ENCODE measurements at places on chromosomes 7 and 10.

DNA sequence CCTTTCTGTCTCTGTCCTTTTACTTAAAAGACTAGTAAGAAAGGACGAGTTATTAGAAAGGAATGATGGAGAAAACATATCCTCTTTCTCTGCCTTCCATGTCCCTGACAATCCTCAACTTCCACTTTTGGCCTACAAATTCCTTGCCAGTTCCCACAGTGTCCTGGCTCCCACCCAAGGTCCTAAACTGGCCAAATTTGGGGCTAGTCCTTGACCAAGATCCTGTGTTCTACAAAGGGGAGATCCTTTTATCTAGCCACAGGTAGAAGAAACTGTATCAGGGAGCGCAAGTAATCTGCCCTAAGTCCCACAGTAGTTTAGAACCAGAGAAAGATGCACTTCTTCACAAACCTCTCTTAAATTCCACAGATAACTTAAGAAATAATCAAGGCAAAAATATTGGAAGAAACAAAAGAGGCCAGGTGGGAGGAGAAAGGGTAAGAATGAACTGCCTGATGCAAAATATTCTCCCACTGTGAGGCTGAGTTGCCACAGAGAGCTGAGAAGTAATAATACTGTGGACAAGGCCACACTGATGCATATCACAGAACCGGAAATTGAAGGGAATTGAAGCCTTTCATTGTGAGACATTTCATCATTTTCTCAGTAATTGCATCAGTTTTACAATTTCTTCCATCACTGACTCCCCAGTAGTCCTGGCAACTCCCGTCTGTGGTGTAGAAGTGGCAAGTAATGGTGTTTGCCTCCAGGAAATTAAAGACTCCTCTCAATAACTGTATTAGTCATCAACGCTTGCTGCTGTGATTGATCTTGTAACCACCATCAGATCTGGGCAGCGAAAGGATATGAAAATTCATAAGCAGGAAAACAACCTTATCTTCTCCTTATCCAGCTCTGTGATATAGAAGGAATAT lies 47.2 kb downstream of the DNAJC12 start:
- DNase-seq: peak; percentile 53

DNA sequence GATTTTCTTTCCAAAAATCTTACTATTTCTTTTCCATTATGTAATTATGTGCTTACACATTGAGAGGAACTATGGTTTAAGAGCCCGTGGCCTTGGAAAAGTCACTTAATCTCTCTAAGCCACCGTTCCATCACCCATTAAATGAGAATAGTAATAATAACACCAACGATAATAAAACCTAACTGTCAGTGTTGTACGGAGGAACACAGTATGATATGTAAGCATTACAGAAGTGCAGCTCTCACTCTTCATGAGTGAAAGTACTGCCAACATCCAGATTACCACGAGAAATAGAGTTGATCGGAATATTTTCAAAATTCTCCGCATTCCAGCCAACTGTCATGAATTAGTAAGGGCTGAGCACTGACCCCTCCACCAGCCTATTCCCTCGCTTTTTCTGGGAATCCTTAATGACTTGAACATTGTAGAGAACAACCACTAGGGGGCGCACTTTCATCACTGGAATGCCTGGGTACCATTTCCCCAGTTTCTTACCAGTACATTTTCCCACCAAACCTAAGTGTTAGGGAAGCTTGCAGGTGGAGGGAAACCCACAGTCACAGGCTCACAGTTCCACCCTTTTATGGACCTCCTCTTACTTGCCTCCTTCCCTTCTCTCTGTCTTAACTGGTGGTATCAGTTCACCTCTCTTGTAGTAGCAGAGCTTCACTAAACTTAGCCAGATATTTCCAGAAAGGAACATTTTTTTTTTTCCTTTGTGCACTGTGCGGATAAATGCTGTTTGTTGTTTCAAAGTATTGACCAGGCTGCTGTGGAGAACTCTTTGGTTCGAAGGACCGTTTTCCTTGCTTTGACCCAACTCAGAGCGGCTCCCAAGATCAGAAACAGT lies 27.8 kb downstream of the NKX2-3 start:
- DNase-seq: no peak

GRCh38 chr10:133336577-133337369 lies at the start of gene CALY:
TSS of gene CALY (minus strand) at chr10:133336896. CDS start at chr10:133328989, 7,907 bp downstream.
- DNase-seq: peak; percentile 37

DNA sequence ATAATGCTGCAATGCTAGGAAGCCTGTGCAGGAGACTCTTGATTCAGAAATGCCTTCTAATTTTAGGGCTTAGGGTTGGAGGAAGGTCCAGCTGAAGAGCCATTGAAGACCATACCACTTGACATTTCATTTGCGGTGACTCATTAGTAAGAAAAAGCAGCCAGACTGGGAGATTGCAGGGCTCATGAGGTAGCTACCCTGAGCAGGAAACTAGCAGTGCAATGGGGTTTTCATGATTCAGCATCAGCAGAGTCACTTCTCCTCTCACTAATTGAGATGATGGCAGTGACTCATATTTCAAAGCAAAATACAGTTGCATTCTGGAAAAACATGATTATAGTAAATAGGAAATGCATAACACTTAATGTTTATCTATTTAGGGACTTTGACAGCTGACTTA lies 434.1 kb downstream of the DNAJB9 start:
- no peak for DNase-seq

DNA sequence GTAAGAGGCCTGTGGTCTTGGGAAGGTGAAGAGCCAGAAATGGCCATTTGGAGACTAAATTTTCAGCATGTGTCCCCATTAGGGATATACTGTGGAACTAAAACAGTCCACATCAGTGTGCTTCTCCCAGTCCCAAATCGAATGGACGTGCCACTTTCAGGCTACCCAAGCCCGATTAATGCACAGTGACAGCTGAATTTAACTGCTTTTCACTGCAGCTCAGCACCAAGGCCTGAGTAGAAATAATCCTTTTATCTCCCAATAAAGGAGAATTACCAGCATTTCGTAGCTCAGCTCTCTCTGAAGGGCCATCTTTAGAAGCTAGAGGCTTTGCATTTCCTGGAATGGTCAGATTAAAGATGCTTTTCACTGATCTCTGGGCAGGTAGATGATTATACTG lies 183.3 kb downstream of the NPSR1 start:
- no peak for DNase-seq

DNA sequence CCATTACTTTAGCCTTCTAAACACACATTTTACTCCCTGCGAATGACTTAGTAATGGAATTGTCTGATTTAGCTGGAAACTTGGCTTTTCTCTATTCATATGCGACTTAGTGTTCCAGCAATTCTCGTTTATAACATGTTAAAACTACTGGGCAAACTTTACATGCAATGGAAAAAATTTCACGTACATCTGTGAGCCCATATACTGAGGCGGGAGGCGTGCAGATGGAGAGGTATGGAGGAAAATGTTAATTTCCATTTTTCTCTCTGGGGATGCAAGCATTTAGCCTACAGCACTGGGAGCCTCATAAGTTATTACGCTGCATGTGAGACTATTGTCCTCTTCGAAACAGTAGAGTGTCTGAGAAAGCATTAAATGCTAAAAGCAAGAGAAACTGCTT lies 591.5 kb upstream of the ANKRD30A start:
- no peak for DNase-seq

- no peak for DNase-seq
Measured at GRCh38 chr10:54402576-54402975, 398.5 kb downstream of the PCDH15 start.

GRCh38 chr10:73641328-73642060 lies at the start of gene MYOZ1:
TSS of gene MYOZ1 (minus strand) at chr10:73641474. CDS start at chr10:73640017, 1,457 bp downstream.
- DNase-seq: no peak

GRCh38 chr10:131929122-131929845 lies 28.5 kb downstream of the PPP2R2D start:
- DNase-seq: no peak

DNA sequence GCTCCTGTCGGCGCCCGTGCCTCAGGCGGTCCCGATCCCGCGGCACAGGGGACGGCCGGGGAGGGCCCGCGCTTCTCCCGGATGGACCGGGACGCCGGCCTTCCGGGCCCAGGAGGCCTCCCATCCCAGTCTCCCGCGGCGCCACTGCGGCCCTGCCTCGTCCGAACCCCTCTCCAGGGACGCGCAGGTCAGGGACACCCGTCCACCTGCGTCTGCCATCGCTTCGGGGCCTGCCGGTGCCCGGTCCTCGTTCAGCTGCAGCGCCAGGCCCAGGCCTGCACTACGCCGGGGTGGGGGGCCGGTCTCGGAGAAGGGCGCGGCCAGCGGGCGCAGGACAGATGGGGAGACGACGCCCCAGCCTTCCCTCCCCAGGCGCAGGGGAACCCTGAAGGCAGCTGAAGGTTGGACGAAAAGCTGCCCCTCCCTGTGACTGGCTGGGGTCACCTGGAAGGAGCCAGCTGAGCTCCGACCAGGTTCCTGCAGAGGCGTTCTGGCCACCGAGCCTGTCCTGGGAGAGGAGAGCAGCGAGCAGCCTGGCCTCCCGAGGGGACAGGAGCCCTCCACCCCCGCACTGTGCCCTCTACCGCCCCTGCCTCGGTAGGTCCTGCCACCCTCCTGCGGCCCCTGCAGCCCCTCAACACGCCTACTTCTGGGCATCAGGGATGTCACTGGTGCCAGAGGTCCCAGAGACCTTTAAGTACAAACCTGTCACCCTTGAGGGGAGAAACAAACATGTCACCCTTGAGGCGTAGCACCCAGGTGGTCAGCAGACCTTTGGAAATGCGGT lies 84.3 kb downstream of the LANCL2 start:
- DNase-seq: no peak

- no peak for DNase-seq
Measured at GRCh38 chr7:876972-877311, 588 bp downstream of the GET4 start.

DNA sequence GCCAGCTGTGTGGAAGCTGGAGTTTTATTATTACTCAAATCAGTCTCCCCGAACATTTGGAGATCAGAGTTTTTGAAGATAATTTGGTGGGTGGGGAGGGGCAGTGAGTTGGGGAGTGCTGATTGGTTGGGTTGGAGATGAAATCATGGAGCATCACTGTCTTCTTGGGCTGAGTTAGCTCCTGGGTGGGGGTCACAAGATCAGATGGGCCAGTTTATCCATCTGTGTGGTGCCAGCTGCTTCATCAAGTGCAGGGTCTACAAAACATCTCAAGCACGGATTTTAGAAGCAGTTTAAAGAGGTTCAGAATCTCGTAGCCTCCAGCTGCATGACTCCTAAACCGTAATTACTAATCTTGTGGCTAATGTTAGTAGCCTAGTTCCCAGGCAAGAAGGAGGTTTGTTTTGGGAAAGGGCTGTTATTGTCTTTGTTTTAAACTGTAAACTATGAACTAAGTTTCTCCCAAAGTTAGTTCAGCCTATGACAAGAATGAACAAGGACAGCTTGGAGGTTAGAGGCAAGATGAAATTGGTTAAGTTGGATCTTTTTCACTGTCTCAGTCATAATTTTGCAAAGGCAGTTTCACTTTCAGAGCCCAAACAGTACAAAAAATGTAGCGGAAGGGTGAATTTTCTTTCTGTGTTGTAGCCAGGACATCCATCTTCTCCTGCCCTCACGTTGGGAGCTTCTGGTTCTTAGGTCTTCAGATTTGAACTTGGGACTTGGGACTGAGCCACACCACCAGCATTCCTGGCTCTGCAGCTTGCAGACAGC lies 43.1 kb downstream of the KLF6 start:
- DNase-seq: no peak

DNA sequence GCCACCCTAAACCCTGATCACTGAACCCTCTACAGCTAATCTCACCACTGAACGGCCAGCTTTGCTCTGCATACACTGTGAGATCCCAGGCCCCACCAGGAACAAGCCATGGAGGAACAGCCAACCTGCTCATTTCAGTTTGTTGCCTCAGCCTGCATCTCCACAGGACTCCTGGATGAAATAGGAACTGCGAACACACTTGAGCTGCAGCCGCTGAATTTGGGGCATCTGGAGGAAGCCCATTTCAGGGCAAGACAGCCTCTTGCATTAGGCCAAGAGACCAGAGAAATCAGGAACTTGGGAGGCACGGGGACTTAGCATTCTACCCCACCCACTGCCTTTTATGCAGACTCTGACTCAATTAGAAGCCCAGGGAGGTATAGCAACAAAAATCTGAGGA lies 14.5 kb upstream of the EGR2 start:
- DNase-seq: no peak

DNA sequence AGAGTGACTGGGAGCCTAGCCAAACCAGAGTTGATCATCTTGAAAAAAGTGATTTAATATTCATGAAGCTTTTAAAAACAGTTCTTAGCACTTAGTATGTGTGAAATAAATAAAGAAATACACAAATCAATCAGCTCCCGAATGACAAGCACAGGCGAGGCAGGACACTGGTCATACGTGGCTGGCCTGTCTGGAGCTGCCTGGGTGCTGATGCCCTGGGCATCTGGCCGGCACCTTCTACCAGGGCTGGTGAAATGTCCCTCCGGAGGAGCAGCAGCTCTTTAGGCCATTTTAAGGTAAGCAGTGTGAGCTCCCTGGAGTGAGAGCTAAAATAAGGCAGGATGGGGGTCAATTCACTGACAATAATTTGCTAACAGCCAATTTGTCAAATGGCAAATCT lies 23.7 kb downstream of the IL15RA start:
- DNase-seq: no peak

DNA sequence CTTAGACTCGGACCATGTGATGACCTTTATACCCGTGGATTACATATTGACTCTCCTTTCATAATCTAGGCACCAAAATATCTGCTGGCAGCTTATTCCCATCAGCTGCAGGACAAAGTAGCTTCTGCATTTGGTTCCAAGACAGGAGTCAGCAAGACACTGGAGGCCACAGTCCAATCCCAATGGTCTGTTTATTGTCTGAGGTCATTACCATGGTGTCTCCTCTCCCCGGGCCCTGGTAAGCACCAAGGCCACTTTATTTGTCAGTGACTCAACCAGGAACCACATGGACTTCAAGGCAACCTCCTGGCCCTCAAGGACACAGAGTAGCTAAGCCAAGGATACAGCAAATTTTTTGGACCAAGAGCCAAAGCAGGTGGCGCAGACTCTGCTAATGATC lies 36.1 kb downstream of the KCNMA1 start:
- DNase-seq: no peak

GRCh38 chr7:1548438-1548831 lies 7.6 kb downstream of the TMEM184A start:
- peak; percentile 28 for DNase-seq

DNA sequence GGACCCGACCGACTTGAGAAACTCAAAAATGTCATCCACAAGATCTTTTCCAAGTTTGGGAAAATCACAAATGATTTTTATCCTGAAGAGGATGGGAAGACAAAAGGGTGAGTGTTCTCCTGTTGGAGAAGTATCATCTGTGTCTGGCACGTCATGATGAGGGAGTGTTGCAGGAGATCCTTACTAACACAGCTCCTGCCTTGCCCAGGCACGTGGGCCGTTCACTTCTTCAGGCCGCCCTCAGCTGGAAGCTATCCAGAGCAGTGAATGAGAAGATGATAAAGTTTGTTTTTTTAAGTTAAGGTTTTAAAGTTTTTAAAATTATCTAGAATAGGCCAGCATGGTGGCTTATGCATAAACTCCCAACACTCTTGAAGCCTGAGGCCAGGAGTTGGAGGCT lies 6.2 kb downstream of the EIF3B start:
- DNase-seq: no peak

DNA sequence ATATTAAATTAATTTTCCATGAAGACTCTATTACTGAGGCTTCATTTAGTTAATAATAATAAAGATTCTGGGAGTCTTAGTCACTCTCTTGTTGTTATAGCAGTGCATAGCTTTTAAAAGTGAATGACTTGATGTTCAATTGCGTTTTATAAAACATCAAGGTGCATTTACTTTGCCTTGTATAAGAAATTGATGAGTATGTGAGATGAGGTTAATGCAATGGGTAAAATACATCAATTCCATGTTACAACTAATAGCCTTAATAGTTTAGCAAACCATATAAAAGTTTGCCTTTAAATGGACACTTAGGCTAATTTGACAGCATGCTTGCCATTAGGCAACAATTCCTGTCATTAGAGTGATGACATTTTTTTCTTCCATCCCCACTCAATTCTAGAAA lies 173.6 kb upstream of the TEX47 start:
- no peak for DNase-seq

- DNase-seq: no peak
Measured at GRCh38 chr10:30637881-30638467, 8.4 kb upstream of the LYZL2 start.

All from GF-D8 (cell line).